ENCODE measurements at places on chromosomes 12 and 14.
A peak's percentile ranks its signal among the peaks of the same experiment; 100 is the strongest.

DNA sequence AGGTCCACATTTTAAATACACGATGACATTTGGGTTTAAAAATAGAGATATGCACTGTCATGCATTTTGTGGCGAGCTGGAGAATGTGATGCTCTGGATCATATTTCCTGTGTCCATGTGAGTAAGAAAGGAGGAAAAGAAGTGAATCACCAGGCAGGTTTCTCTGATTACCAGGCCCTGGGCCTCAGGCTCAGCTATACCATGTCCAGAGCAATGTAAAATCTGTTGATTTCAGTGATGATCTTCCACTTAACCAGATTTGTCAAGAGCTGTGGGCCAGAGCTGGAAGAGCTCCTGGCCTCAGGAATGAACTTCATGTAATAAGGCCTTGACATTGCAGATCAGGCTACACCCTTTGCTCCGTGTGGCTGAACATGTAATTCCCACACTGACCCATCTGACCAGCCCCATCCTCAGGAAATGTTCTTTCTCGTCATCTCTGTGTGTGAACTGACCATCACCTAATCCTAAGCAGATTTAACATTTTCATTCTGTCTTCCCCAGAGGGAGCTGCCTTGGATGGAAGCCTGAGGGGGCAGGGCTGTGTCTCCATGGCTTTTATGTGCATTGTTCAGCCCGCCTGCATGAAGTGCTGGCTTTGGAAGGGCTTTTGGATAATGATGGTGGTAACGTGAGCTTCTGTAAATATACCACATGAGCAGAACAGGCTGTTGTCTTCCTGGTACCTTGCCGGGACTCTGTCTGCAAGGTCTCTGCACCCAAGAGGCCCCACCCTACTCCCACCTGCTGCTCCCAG, 54.5 kb downstream of the CRACR2A start:
- peak; percentile 97 for DNase-seq

DNA sequence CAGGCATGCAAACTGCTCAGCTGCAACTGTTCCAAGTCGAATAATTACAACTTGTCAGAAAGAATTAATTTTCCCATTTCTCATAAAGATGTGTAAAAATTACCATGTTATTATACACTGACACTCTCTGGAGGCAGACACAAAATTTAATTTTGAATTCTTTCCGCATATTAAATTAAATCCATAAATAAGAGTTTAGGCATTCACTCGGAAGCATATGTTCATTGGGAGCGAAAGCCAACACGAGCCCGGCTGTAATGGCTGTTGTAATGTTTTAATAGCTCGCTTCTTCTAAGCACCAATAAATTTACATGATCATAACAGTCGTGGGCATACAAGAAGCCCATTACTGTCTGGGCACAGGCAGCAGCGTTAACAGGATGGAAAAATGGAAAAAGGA, 189.6 kb upstream of the SOX5 start:
- DNase-seq, result no peak

GRCh38 chr12:68428211-68428610, 96.0 kb upstream of the MDM1 start:
- DNase-seq, result no peak

DNA sequence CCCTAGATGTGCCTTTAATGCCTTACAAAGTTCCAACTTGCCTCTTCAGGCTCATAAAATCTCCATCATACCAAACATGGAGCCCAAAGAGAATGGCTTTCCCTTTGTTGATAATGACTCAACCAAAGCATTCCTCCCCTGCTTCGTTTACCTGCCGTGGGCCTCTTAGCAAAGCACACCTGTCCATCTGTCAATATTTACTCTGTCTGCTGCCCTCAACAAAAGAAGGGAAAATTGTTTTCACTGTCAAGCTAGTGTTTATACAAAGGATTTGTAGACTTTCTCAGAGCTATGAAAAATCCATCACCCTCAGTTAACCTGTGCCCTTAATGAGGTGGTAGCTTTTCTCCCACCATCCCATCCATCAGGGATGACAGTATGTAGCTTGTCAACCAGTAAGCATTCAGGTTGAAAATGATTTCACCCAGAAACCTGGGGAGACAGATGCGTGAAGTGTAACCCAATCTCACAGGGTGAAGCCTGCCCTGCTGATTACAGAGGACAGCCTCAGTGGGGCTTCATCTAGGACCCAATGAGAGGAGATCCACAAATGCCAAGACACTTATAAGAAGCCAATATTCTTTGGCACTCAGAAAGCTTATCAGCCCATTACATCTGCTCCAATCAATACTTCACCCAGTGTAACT, 278.1 kb downstream of the NUAK1 start:
- no peak for DNase-seq

GRCh38 chr12:7907009-7907408, 29.0 kb downstream of the SLC2A3 start:
- DNase-seq, result peak; percentile 64
